Panc1 (cell line): ENCODE measurements at places on chromosomes 11 and 22.

- no peak for DNase-seq
Measured at GRCh38 chr11:117412653-117413275, 85.1 kb downstream of the CEP164 start.

DNA sequence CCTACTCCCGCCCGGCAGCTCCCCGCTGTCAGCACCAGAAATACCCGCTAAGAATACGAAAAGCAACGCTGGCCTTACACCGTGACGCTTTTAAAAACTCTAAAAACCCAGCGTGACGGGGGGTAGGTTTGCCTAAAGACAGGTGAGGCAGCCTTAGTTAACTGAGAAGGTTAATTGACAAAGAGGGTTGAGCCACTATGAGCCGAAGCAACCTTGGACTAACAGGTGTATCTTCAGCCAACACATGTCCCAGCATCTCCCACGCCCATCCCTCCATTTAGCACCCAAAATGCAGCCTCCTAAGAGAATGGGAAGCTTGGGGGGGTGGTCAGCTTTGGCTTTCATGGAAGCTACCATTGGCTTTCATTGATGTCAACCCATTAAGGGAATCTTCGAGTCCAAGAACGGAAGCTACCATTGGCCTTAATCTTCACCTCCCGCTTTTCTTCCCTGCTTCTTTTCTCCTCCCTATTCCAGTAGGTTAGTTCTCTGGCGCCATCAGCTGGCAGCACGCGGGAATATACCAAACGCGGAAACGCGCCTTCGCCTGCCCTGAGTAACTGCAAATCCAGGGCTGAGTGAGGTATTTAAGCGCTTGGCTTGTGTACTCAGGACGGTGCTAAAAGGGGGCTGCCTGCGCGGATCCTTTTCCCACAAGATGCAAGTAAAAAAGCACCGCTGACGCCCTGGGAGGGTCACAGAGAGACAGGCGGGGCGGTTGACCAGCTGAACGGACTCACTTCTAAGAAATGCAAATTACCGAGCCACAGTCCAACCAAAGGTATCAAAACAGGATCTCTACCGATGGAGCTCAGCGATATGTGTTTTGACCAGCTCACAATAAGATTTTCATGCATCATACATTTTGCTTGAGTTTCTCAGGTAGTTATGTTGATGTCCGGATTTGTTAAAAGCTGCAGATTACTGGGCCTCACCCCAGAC lies 38.5 kb upstream of the GLYATL1 start:
- peak; percentile 32 for DNase-seq

DNA sequence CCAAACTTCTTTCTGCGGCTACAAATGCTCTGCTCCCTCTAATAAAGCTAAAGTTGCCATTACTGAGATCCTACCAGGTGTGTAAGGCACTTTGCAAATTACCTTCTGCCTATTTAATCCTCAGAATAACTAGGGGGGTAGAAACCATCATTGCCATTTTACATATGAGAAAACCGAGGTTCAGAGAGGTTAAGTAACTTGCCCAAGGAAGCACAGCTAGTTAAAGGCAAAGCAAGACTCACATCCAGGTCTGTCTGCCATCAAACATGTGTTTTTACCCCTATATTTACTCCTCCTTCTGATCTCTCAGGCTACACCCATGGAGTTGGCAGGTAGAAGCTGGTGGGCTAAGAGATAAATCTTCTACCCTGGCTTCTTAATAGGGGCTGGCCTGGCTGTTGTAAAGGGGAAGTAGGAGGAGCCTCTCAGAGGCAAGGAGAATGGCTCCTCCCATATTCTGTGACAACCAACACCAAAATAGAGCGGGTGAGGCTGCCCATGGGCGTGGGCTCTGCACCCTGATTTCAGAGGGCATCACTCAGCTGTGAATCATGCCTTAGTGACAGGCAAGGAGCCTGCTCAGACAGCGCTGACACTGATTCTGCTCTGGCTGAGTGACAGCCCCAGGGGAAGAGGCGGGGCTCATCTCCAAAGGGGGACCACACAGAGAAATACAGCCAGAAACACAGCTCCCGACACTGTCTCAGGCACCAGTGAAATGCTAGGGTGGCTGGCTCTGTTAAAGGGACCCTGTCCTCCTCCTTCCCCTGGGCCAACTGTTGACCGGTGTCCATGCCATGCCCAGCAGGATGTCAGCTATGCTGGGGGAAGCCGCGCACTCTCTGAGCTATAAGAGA lies 106.8 kb downstream of the ABTB2 start:
- DNase-seq: peak; percentile 74

GRCh38 chr11:117671370-117671769 lies 125.6 kb downstream of the DSCAML1 start:
- DNase-seq: no peak

DNA sequence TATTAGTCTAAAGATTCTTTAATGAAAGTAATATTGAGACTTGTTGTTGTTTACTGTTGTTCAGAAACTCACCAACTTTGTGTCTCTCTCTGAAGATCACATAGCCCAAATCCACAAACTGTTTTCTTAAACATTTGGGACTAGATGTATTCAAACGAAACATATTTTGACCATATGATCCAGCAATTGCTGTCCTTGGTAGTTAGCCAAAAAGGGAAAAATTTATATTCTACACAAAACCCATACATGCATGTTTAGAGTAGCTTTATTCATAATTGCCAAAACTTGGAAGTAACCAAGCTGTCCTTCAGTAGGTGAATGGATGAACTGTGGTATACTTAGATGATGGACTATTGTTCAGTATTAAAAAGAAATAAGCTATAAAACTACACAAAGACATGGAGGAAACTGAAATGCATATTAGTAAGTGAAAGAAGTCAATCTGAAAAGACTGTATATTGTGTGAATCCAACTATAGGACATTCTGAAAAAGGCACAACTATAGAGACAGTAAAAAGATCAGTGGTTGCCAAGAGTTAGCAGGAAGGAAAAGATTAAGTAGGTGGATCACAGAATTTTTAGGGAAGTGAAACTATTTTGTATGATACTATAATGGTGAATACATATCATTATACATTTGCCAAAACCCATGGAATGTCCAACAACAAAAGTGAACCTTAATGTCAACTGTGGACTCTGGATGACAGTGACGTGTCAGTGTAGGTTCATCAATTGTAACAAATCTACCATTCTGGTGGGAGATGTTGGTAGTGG lies 442.9 kb downstream of the INSC start:
- DNase-seq: no peak

DNA sequence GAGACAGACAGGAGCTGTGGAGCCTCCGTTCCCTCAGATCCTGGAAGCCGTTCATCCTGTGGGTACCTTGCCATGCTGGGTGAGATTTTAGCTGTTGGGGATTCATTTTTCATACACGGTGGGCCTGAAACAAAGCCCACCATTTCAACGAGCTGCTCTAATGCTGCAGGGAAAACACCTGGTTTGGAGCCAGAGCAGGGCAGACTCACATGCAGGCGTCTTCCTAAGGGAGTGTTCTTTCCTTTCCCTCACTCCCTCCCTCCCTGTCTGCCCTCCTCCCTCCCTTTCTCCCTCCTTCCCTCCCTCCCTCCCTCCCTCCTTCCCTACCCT lies 52.5 kb downstream of the CD6 start:
- no peak for DNase-seq

DNA sequence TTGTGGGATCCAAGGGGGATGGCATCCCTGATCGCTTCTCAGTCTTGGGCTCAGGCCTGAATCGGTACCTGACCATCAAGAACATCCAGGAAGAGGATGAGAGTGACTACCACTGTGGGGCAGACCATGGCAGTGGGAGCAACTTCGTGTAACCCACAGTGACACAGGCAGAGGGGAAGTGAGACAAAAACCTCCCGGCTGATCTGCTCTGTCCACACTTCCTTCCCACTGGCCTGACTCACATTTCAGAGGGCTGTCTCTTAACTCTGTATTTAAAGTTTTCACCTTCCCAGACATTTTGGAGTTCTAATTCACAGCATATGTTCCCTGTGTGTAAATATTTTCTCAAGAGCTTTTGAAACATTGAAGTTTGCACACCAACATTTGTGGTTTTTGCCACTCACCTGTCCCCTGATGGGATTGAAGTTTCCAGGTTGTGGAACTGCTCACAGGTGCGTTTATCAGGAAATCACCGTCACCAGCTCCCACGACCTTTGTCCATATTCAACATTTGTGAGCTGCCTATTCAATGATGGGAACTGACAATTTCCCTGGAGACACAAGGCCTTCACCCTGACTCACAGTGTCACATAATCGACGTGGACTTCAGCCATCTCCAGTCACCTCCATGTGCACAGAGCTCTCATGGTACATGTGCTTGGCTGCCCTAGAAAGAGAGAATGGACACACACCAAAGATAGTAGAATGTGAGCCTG lies 99.2 kb downstream of the VPREB1 start:
- no peak for DNase-seq

DNA sequence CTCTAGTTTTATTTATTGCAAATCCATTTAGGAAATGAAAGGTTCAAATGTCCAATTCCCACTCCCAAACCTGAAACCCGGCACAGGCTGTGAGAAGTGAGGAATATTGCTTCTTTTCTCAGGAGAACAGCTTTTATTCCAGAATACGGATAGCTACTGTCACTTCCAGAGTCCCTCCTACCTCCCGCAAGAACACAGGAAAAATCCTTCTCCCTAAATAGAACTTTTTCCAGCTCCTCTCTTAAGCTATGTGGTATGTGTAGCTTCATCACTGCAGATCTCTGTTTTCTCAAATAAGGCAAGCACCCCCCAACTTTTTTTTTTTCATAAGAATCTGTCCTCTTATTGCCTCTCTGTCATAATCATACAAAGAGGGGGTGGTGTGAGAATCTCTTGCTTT lies 126.8 kb downstream of the LARGE1 start:
- no peak for DNase-seq

DNA sequence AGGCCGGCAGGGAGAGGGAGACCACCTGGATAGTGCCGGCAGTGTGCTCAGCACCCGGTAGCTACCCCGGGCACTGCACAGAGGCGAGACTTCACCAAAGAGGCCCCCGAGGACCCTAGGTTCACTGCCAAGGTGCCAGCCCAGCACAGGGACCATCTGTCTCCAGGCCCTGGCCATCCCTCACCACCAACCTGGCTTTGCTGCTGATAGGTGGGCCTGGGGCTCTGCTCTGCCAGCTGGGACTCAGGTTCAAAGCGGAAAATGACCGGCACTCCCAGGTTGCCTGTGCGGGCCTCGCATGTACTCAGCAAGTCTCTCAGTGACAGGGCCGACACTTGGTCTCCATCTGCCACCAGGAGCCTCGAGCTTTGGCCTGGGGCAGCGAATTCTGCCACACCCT lies 812.2 kb downstream of the BRD1 start:
- DNase-seq: no peak

- no peak for DNase-seq
Measured at GRCh38 chr11:76592961-76593360, 77.6 kb downstream of the LRRC32 start.

DNA sequence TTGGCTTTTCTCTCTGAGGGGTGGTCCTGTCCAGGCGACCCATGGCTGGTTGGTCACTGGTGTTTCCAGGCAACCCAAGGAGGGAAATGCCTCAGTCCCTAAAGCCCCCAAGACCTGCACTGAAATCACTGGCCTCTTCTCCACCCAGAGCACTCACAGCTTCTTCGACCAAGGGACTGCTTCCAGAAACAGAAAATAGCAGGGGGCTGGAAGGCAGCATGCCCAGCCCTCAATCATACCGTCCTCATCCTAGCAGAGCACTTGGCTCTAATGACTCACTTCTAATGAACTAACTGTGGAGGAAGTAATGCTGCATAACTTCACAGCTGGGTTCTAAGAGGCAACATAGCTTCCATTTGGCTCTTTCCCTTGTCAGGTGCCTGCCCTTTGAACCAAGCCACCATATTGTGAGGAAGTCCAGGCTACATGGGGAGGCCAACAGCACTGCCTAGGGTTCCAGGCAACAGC lies 27.6 kb downstream of the DKK3 start:
- no peak for DNase-seq
